ENCODE measurements at places on chromosomes 12 and 14. TPM values are rescaled to one million over a fixed set of nuclear protein-coding genes. Genes with fewer than 3 reads are reported as not detected.

Gene KRT3
- 0.13 TPM for total RNA-seq

- DNase-seq = no peak
Observed at GRCh38 chr12:114500131-114500530, 94.2 kb upstream of the TBX5 start.

DNA sequence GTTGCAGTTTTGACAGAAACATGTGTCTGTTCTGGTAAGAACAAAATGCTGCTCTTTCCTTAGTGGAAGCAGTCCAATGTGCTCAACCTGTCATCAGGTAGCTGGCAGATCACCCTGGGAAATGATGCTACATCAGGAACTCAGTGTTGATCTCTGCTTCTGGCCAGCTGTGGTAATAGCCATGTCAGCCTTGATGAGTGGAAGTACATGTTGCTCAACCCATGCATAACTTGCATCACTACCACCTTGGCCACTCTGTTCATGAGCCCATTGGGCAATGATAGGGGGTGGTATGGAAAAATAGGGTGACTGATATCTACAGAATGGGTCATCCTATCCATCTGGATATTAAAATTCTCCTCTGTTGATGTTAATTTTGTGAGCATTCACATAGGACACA lies 411.0 kb downstream of the C12orf50 start:
- no peak for DNase-seq

Gene HEBP1
- total RNA-seq = 26.2 TPM

DNA sequence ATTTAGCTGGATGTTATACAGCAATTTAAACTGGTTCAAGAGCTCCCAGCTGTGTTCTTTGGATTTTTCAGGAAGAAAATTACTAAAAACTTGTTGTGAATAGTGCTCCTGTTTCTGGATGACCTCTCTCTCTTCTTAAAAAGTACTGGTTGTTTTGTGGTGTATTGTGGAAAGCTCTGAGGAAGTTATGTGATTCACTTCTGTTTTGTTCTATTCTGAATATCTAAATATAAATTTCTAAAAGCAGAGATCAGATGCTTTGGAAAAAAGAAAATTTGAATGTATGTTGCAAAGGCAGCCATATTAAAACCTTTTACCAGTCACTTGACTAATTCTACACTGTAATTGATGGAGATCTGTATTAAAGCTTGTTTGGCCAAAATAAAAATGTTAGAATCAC lies 3.4 kb upstream of the C3AR1 start:
- no peak for DNase-seq

DNA sequence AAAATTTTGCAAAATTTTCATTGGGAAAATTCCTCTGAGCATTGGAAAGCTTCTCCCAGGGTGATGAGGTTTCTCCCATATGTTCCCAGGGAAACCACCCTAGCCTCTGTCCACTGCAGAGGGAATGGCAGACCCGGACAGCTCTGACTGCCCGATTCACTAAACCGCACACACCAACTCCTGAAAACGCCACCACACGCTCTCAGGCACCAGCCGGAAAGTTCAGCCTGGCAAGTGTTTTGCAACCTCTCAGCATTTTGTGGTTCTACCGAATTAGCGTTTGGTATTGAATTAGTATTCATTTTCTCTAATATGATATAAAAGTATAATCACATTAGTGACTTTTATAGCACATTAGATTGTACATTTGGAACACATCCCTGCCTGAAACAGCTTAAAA lies 213.4 kb downstream of the PHETA1 start:
- no peak for DNase-seq

DNA sequence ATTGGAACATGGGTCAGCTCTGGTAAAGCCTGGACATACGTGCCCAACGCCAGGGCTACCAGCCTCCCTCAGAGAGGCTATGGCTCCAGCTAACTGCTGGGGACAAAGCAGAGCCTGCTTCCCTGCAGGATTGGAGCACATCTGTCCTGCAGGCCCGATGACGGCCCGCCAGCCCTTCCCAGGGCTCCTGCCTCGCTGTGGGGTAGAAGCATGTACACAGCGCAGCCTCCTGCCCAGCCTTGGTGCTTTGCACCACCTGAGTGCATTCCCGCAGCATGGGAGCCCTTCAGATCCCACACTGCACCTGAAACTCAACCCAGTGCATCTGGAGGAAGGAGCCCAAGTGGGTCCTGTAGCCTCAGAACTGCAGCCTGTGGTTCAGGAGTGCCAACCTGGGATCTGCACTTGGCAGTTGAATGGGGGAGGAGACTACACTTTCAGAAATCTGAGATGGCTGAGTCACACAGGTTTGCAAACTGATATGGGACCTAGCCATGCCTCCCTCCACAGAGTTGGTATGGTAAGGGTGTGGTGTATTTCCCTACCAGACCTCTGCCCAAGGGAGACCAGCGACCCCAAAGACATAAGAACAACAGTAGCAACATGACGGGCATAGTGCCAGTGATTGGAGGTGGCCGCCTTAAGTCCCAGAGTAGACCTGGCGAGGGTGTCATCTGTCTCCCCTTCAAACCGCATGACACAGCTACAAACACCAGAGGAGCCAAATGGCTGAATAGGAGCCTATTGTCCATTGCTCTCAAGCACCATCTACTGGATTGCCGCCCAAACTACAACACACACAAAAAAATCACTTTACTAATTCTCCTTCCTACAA lies 273.9 kb upstream of the MIS18BP1 start:
- peak; percentile 62 for DNase-seq

GRCh38 chr12:18267427-18268099 lies 6.2 kb downstream of the PIK3C2G start:
- no peak for DNase-seq

GRCh38 chr12:4787965-4788364 lies 67.8 kb downstream of the GALNT8 start:
- no peak for DNase-seq

Gene RHOJ
- total RNA-seq = 0.50 TPM

Gene PPM1H
- 3.0 TPM for total RNA-seq

Gene OLR1
- total RNA-seq = not detected

DNA sequence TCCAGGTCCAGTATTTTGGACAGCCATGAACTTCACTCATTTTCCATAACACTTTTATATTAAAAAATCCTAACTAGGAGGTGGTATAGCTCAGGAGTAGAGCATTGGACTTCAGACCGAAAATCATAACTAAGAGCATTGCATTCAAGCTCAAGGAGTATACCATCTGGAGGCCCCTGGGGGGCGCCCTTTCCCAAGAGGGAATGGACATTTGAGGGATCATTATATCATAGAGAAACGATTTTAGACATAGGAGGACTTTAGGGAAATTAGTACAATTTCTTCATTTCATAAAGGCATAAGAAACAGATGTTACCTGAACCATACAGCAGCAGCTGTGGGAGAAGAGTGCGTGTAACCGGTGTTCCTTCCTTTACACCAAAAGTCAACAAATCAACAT lies 5.2 kb upstream of the ATG14 start:
- DNase-seq = no peak

GRCh38 chr12:90303771-90304170 lies 595.1 kb upstream of the ATP2B1 start:
- no peak for DNase-seq

DNA sequence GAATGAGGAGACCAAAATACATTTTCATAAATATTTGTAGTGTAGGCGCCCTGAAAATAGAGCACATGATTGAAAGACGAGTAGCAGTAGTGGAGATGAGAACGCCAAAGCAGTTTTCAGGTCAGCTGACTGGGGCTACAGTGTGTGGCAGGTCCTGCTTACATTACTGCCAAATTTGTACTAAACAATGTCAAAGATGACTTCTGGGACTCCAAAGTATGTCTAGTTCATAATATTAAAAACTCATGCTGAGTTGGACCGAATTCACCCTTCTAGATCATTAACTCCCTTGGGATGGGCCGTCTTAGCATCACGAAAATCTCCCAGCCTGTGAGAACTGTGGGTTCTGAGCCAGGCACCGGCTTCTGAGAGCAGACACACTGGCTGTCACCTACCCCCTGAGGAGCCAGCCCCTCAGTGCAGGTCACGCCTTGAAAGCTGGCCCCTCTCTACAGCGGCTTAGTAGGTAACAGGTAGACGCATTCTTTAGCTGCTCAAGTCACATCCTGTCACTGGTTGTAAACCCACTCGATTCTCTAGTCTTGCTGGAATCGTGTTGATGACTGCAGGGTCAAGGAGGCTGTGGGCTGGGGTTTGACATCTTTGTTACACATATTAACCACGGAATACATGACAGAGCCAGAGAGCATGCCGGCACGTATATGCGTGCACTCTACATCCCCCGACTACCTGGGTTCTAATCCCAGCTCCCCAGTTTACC lies 210.4 kb downstream of the ETV6 start:
- DNase-seq = no peak

DNA sequence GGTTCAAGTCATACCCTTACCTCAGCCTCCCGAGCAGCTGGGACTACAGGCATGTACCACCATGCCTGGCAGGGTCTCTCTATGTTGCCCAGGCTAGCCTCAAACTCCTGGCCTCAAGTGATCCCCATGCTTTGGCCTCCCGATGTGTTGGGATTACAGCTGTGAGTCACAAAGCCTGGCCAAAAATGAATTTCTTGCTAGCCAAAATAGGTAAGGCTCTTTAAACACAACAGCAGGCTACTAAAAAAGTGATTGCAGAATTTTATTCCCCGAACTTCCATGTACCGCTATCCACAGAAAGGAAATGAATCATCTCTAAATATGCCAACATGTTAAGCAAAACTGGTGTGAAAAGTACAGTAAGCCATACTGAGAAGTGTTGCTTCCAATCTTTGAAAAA lies 50.6 kb downstream of the WDHD1 start:
- DNase-seq = peak; percentile 91

DNA sequence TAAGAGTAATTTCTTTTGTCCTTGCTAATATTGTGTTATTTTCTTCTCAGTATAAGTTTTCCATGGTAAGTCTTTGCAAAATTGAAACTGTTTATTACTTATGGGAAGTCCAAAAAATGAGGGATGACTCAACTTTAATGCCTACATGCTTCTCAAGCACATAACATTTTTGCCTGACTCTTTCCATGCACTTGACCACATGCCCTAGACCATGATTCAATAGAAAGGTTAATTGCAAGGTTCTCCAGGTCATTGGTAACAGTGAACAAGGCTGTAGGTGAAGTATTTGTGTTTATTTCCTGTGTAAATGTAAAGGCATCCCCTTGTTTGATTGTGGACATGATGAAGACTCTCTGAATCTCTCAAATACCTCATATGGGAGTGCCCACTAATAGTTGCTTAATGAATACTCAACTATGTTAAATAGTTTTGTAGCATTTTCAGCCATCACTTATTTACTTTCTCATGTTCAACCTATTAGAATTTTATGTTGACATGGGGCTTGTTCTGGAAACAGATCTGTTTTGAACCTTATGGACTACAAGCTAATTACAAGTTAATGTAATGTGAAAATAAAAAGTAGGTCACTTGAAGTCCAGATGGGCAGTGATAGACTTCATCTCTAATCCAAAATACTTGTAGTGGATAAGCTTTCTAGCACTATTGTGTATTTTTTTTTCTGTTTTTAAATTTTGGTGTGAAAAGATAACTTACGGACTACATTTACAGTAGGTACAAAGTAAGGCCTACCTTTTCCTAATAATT lies 131.7 kb downstream of the TMTC2 start:
- DNase-seq = no peak

Gene KIF26A
- 1.4 TPM for total RNA-seq

DNA sequence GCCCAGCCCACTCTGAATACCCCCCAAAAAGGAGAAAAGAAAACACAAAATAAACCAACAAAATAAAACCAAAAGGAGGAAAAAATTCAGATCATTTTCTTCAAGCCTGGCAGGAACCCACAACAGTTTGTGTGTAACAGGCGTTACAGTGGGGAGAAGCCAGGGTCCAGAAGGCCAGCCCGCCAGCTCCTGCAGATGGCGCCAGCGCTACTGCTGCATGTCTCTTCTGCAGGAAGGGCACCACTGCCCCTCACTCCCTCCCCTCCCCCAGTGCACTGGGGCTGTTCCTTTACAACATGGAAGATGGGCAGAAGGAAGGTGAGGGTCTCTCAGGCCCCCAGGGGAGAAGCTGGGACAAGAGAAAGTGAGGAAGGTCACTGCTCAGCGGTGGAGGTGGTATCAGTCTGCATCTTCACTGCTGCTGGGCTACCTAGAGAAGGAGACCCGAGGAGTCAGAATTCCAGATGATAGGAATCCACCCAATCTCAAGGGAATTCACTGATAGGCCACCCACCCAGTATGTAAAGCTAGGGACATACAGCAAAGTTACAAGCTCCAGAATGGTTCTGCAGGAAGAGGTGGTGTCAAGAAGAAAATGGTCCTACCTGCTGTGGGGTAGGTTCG lies 2.3 kb upstream of the NOP2 start:
- peak; percentile 40 for DNase-seq

DNA sequence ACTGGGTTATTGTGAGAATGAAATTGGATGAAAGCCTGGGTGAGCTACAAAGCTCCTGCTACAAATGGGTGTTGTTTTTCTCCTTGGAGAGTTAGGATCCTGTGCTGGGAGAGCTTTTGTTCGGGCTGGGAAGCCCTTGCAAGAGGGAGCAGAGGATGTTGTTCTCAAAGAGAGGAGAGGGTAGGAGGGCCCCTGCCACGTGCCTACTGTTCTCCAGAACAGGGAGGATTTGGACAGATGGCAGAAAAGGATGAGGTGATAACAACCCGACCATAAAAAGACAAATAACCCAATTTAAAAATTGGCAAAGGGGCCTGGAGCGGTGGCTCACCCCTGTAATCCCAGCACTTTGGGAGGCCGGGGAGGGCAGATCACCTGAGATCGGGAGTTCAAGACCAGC lies 68.8 kb downstream of the GALNT16 start:
- DNase-seq = no peak

GRCh38 chr14:100899884-100900771 lies 3.4 kb downstream of the RTL1 start:
- DNase-seq = no peak

GRCh38 chr12:98863167-98863566 lies 218.1 kb downstream of the APAF1 start:
- DNase-seq = no peak

Data from HT1080 (cell line).